ENCODE measurements at places on chromosomes 6 and 20. TPM values are rescaled to one million over a fixed set of nuclear protein-coding genes. Genes with fewer than 3 reads are reported as not detected.

Gene EBF4
- total RNA-seq = 1.8 TPM

Gene AKIRIN2
- total RNA-seq = 20.3 TPM

Gene REM1
- total RNA-seq = 0.32 TPM

Gene TMEM170B
- total RNA-seq = 5.6 TPM

Gene PRND
- total RNA-seq = 1.8 TPM

Gene TMC2
- not detected for total RNA-seq

Gene TSBP1
- total RNA-seq = not detected

Gene ZSCAN23
- 0.07 TPM for total RNA-seq

Gene FOXQ1
- total RNA-seq = not detected

Gene TTBK1
- 0.07 TPM for total RNA-seq

Gene HLA-DRB1
- not detected for total RNA-seq

Gene FOXC1
- 13.8 TPM for total RNA-seq

Gene HMGN3
- total RNA-seq = 72.7 TPM

Gene TCP11
- 0.18 TPM for total RNA-seq

Gene RAET1G
- total RNA-seq = 0.67 TPM

Gene BPHL
- total RNA-seq = 10.6 TPM
